ENCODE measurements at places on chromosomes 11 and 22.
A peak's percentile ranks its signal among the peaks of the same experiment; 100 is the strongest.

GRCh38 chr22:30695351-30695851, 727 bp downstream of the OSBP2 start:
- no peak for DNase-seq

GRCh38 chr11:73978576-73979086, 4.0 kb downstream of the UCP2 start:
- DNase-seq: no peak

- no peak for DNase-seq
These were observed 13.1 kb downstream of the USH1C start for GRCh38 chr11:17531071-17531600.

GRCh38 chr11:113956986-113957385, 17.9 kb upstream of the HTR3A start:
- DNase-seq: no peak

GRCh38 chr22:32158712-32159533, at the start of gene C22orf42:
Gene C22orf42 (minus strand): TSS chr22:32159303. CDS start chr22:32159215, 88 bp downstream.
- DNase-seq: no peak

DNA sequence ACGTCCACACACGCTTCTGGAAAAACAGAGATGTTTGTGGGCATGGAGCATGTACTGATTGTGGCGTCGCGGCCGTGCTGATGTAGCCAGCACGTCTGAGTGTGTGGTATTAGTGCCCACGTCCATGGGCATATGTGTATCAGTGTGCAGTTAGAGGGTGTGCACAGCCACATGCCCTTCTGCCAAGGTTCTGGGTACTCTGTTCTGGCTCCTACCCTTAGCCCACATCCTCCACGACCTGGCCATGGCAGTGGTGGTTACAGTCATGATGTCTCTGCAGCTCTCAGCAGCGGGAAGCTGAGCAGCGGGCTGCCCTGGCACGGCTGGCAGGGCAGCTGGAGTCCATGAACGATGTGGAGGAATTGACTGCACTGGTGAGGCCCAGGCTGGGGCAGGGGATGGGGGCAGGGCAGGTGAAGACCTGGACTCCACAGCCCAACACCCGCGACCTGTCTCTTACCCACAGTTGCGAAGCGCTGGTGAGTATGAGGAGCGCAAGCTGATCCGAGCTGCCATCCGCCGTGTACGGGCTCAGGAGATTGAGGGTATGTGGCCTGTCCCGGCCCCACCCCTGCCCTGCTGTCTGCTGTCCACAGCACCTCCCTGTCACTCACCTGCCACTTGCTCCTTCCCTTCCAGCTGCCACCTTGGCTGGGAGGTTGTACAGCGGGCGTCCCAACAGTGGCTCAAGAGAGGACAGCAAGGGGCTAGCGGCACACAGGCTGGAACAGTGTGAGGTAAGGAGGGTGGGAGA, 7.3 kb downstream of the SMTN start:
- DNase-seq: no peak

- DNase-seq: peak; percentile 34
These were observed 33.3 kb downstream of the KIAA1671 start for GRCh38 chr22:24985826-24986214.

- DNase-seq: no peak
These were observed 12.1 kb downstream of the MS4A2 start for GRCh38 chr11:60100516-60100915.

GRCh38 chr11:133945087-133945974, 11.4 kb downstream of the IGSF9B start:
- DNase-seq: no peak

DNA sequence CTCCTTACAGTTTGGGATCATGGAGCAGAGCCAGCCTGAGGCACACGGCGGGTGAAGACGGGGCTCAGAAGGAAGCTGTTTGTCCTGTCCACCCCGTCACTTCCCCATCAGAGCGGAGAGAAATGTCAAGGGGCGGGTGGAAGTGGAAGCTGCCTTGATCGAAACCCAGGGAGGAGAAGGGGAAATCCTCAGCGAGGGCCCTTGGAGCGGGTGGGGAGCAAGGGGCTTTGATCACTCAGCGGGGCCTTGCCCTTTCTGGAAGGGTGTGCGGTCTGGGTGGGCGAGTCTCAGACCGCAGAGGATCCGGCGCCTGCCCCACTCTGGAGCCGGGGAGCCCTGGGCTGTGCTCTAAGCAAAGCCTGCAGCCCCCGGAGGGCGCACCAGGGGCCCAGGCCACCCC, 320.4 kb downstream of the NTM start:
- no peak for DNase-seq

- no peak for DNase-seq
These were observed 23.2 kb upstream of the LMO1 start for GRCh38 chr11:8286886-8287285.

GRCh38 chr22:31952094-31952401, 7.7 kb downstream of the YWHAH start:
- DNase-seq: peak; percentile 13

DNA sequence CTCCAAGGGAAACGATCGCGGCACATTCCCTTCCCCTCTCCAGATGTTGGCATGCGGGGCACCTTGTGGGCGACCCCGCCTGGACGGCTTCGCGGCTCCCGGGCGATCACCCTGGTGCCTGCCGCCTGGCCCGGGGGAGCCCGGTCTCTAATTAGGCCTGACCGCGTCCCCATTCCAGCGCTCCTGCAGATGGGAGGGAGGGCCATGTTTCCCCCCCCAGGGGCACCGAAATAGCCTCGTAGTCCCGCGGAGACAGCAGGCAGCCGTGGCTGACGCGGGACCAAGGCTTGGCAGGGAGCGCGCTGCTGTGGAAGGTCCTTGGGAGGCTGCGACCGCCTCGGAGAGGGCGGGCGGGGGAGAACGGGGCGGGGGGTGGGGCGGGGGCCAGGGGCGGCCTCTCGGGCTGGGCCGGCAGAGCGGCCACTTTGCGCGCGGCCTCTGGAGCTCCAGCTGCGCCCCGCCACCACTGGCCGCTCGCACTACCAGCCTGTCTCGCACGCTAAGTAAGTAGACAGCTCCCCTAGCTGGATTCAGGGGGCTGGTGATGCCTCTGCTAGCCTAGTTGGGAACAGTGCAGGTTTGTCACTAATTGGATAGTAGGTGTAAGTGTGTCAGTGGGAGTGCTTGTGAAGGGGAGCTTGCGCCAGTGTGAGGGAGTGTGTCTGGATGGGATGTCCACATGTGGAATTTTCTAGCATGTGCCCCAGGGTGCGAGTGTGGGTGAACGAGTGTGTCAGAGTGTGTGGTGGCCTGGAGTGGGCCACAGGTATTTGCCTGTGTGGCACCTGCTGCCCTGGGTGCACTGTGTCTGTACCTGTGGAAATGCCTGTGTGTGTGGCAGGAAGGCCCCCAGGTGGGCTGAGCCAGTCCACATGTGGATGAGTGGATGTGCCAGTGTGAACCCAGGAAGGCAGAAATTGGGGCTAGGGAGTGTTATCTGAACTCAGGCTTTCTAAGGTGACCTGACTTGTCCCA, at the start of gene INSC:
Gene INSC (plus strand): TSS at position 423 of the 975 bp plus-strand sequence. CDS start 34,252 bp downstream, outside the sequence.
- DNase-seq: no peak

DNA sequence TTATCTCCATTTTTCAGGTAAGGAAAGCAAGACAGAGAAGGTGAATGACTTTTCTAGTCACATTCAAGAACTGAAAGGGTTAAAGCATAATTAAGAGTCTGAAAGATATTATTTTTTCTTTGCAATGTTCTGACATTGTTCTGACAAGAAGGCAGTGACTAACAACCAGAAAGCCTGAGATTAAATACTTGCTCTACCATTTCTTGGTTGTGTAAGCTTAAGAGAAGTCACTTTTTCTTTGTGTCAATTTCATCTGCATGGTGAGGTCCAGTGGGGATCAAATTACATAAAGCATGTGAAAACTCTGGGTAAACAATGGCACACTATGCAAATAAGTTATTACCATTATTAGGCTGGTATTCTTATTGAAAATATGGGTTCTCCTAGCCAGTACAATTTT, 73.7 kb downstream of the PHF21A start:
- no peak for DNase-seq

All from Kasumi-1 (cell line).